Keratinocyte (primary cell): ENCODE measurements at places on chromosomes 5 and 9.

GRCh38 chr9:109335929-109336328 lies 15.1 kb upstream of the EPB41L4B start:
- no peak for DNase-seq

DNA sequence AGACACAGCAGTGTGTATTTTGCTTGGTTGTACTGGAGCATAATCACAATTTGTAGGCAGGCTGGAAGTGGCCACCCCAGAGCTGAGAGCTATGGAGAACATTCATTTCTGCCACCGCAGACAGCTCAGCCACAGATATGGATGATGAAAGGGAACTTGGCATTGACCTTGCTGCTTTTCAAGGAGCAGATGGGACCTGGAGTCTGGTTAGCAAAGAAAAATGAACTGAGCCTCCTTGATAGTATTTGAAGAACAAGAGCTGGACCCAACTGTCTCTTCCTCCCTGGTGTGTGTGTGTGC lies 395.2 kb upstream of the ZNF462 start:
- no peak for DNase-seq

- DNase-seq, result no peak
These were observed 124.7 kb downstream of the PAPPA start for GRCh38 chr9:116278326-116278725.

DNA sequence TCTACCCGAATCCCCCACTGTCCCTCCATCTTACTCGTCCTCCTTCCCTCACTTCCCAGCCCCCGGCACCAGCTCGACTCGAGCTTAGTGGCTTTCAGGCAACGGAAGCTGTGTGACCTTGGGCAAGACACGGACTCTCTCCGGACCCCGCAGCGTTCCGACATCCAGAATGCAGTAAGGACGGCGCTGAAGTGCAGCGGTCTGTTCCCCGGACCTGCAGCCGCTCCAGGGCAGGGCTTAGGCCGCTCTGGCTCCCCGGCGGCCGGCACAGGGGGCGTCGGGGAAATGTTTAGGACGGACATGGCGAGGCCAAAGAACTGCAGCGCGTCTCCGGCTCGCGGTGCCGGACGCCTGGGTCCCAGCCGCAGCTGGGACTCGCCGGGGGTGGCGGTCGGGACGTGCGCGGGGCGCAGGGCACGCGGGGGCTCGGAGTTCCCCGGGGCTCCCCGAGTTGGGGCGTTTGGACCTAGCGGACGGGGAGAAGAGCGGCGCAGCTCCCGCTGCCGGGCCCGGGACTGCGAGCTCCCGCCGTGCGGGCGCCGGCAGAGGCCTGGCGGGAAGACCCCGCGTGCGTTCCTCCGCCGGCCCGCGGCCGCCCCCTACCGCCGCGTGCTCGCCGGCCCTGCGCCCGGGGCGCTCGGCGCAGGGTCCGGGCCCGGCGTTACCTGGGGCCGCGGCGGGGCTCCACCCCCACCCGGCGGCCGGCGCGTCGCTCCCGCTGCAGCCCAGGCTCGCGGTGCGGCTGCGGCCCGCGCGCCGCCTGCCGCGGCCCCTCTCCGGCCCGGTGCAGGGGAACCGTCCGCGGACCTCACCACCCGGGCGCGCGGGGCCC lies 5.6 kb upstream of the RNF44 start:
- DNase-seq, result no peak

GRCh38 chr5:1468629-1469527 lies 23.6 kb upstream of the SLC6A3 start:
- no peak for DNase-seq

DNA sequence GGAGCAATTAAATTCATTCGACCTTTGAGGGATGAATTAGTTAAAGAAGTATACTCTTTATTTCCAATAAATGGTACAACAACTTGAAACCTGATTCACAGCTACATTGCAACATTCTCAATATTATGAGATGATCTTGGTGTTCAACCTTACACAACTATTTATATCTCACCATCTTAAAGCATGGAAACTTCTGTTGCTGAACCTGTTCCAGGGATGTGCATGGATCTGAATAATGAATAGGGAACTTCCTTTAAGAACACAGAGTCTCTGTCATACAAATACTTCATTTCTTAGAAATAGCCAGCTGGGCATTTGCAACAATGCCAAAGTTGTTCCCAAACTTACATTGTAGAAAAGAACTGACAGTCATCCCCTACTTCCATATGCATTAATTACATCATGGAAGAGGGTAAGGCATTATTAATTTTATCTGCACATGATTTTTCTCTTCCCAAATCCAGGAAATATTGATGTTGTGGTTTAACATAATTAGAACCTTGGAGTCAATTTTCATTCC lies 39.8 kb upstream of the CCDC112 start:
- no peak for DNase-seq

GRCh38 chr5:147863454-147864158 lies 14.9 kb upstream of the SCGB3A2 start:
- DNase-seq, result no peak

DNA sequence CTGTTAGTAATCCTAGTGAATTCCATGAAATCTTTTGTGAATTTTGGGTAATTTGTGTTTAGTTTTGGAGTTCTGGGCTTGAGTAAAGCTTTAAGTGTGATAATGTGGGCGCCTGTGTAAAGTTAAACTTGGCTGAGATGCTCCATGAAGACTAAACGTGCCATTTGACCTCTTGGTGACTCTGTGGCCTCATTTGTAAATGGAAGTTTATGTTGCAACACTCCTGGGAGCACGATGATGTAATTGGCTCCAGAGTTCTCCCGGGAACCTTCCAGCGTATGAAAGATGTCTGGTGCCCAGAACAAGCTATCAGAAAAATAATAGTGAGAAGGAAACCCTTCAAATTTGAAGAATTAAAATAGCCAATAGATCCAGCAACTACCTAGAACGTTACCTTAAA lies 981.2 kb downstream of the TLE4 start:
- no peak for DNase-seq

DNA sequence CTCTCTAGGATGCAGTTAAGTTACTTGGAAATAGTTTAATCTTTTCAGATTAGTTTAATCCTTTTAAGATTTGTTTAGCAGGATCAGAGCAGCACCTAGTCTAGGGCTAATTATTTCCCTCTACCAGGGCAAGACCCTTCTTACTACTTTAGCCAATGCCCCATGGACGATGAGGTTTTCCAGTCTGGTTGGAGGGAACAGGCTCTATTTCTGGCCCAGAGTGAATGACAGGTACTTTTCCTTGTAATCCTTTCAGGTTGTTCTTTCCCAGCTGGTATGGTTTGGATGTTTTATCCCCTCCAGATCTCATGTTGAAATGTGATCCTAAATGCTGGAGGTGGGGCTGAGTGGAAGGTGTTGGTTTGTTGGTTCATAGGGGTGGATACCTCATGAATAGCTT lies 27.2 kb downstream of the PTTG1 start:
- DNase-seq, result no peak

GRCh38 chr5:153702265-153702664 lies 211.8 kb downstream of the GRIA1 start:
- DNase-seq, result no peak

DNA sequence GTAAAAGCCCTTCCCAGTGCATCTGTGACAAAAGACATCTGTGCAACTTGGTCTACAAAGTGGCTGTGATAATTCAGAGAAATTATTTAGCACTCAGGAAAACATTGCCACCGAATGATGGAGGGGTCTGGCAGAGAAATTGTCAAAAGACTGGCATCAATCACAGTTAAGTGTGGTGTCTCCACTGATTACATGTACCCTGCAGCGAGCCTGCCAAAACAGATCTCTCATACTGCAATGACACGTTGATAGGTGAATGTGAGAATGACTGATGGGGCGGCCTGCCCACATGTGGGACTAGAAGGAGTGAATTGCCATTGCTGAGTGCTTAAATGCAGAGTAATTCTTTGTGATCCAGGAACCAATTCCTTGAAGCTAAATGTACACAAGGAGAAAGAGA lies 136.4 kb upstream of the PCSK5 start:
- DNase-seq, result no peak

DNA sequence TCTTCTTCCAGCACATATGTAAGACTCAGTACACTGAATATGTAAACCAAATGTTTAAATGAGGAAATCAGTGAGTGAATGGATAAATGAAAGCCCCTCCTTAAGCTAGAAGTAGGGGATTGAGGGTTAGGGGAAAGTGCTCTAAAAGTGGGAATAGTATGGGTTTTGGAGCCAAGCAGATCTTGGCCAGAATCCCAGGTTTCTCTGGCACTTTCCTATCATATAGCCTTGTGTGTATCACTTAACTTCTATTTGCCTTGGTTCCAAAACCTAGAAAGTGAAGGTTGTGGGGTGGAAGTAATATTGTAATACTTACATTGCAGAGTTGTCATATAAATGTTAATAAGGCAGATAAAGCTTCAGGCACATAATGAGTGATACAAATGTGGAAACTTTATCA lies 45.0 kb upstream of the SV2C start:
- DNase-seq, result no peak

GRCh38 chr5:150286820-150287219 lies 2.8 kb downstream of the CAMK2A start:
- no peak for DNase-seq
